Activated B cell treated with CpG ODN at 0.5 μM for 24 hours (primary cell): ENCODE measurements at places on chromosomes 1 and 21. TPM values are rescaled to one million over a fixed set of nuclear protein-coding genes. Genes with fewer than 3 reads are reported as not detected.

The GJA8 gene
- not detected in 2 replicates for total RNA-seq

GRCh38 chr1:171090604-171091003, at the start of gene FMO3:
FMO3 (plus strand) TSS chr1:171090905; CDS start chr1:171092659, 1,754 bp downstream.
- H3K4me3 ChIP-seq = no peak within 1 kb of the TSS
- no peaks in the 10 kb centered on the region for H3K36me3 ChIP-seq
- no peaks in the 10 kb centered on the region for H3K27me3 ChIP-seq
- H3K27ac ChIP-seq = no peak within 1 kb of the TSS
- DNase-seq = no peak
- H3K4me1 ChIP-seq = no peaks in the 10 kb centered on the region

DNA sequence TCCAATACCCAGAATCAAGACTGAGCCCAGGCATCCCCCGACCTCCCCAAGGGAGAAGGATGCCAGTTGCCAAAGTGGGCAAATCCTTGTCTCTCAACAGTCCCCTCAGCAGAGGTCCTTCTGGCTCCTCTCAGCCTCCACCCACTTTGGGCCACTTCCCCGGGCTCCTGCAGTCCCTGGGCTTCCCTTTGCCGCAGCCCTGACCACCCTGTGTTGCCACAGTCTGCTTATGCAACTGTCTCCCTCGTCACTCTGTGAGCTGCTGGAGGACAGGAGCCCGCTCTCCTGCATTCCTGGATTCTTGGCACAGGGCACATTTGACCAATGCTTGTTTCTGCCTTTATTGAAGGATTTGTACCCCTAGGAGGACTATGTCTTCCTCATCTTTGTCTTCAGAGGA, 2.9 kb upstream of the LRP8 start:
- H3K36me3 ChIP-seq = peaks cover 6% of the 10 kb centered on the region
- no peak overlapping the region for H3K4me3 ChIP-seq
- DNase-seq = peak; percentile 12

- no peak for DNase-seq
- peak overlapping the region; percentile 21 for H3K4me3 ChIP-seq
- peaks cover 64% of the 10 kb centered on the region for H3K4me1 ChIP-seq
- no peaks in the 10 kb centered on the region for H3K27me3 ChIP-seq
- peaks cover 4% of the 10 kb centered on the region for H3K36me3 ChIP-seq
These were observed 8.7 kb downstream of the SMG7 start for GRCh38 chr1:183480971-183481441.

DNA sequence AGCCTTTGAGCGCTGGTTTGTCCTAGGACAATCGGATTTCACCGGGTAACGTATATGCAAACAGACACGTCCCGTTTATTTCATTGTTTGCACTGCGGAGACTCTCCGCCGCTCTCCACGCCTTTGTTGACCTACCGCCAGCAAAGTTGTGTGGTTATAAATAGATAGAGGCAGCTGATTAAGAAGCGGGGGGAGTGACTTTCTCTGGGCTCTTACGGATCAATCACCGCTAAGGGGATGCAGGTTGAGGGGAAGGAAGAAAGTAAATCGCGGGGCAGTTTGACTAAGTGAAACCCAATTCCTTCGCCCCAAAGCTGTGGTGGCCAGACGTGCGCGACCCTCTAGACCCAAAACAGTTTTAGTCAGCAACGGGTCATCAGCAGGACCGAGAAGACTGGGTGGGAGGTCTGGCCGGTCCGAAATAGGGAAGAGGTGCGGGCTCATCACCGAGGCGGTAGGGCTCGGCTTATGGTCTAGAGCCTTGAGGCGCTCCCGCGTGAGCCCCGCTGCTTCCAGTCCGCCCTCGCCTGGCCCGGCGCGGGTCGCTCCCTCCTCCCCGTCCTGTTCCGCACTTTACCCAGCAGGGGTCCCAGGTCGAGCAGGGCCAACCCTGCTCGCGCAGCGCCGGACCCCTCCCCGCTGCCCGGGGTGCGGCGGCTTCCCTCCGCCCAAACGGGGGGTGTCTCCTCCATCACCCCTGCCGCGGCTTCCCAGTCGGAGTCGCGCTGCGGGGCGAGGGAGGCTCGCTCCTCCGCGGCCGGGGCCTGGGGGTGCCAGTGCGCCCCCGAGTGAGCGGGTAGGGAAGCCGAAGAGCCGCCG, 120.8 kb upstream of the RRP15 start:
- H3K4me1 ChIP-seq = peaks cover 20% of the 10 kb centered on the region
- no peak overlapping the region for H3K27ac ChIP-seq
- DNase-seq = no peak

DNA sequence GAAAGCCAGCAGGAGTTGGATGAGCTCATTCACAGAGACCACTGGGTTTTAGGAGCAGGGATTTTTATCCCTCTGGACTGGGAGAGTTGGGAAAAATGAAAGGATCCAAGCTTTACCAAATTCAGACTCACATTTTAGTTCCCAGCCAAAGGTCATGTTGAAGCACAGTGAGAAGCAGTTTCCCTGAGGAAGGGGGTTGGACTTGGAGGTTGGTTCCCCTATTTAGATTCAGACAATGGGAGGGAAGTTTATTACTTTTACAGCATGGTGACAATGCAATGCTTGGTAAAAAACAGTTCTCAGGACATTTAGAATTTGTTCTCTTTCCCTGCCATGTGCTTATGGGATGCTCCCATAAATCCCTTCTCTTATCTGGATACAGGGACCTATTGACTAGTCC, 57.3 kb upstream of the ZNF648 start:
- H3K36me3 ChIP-seq = no peaks in the 10 kb centered on the region
- no peak overlapping the region for H3K27ac ChIP-seq
- peaks cover 19% of the 10 kb centered on the region for H3K27me3 ChIP-seq
- no peak for DNase-seq
- H3K4me1 ChIP-seq = no peaks in the 10 kb centered on the region
- no peak overlapping the region for H3K4me3 ChIP-seq

GRCh38 chr1:12661606-12662219, 17.8 kb downstream of the AADACL4 start:
- H3K27ac ChIP-seq = no peak overlapping the region
- no peak overlapping the region for H3K4me3 ChIP-seq
- DNase-seq = no peak
- peaks cover 25% of the 10 kb centered on the region for H3K27me3 ChIP-seq

- H3K4me1 ChIP-seq = no peaks in the 10 kb centered on the region
- no peak for DNase-seq
- H3K36me3 ChIP-seq = no peaks in the 10 kb centered on the region
- H3K27ac ChIP-seq = no peak overlapping the region
- peaks cover 21% of the 10 kb centered on the region for H3K27me3 ChIP-seq
These were observed 5.1 kb downstream of the FNDC7 start for GRCh38 chr1:108717774-108718316.

DNA sequence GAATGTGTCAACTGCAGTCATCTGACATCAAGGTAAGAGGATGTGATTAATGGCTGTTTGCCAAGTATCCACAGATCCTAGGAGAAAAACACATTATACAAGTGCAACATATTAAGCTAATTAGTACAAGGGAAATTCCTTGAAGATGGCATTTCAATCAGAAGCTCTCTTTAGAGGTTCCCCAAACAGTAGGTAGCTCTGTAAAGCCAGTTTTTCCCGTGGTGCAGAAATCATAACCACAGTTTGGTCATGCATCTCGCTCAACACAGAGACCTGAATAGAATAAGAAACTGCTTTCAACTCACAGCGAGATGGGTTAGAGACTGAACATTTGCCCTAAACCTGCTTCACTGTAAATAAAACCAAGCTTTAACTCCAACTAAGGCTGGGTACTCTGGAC, 230.5 kb upstream of the CAMK1G start:
- DNase-seq = no peak
- H3K36me3 ChIP-seq = no peaks in the 10 kb centered on the region
- no peak overlapping the region for H3K4me3 ChIP-seq
- H3K27me3 ChIP-seq = no peaks in the 10 kb centered on the region

DNA sequence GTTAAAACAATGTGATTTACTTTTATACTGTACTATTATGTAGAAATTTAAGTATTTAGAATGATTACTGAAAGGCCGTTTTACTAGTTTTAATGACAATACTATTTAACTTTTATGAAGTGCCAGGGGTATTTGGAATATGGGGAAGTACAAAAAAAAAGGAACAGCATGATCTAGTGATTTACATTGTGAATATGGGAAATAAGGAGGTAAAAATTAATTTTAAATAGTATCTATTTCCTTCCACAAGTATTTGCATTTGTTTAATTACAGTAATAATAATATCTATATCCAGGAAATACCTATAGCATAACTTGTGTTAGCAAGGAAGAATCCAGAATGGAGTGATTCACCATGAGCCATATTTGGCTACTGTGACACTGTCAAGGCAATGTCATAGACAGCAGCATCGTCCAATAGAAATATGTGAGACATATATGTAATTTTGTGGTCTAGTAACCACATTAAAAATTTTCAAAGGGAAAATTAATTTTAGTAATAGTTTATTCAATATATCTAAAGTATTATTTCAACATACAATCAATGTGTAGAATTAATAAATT, 22.0 kb downstream of the CNST start:
- DNase-seq = no peak

- H3K4me1 ChIP-seq = no peaks in the 10 kb centered on the region
- no peak for DNase-seq
These were observed 54.9 kb downstream of the WDR64 start for GRCh38 chr1:241706967-241707366.

GRCh38 chr21:34713621-34714020, 44.8 kb downstream of the CLIC6 start:
- no peak overlapping the region for H3K4me3 ChIP-seq
- peaks cover 10% of the 10 kb centered on the region for H3K4me1 ChIP-seq

The COL9A2 gene
- 5.5 and 5.7 TPM in 2 replicates for total RNA-seq

- H3K36me3 ChIP-seq = peaks cover 6% of the 10 kb centered on the region
- no peaks in the 10 kb centered on the region for H3K27me3 ChIP-seq
- DNase-seq = no peak
- H3K4me3 ChIP-seq = no peak overlapping the region
- peaks cover 24% of the 10 kb centered on the region for H3K4me1 ChIP-seq
These were observed 1.2 kb upstream of the ATP13A2 start for GRCh38 chr1:17012775-17013490.

- no peak overlapping the region for H3K4me3 ChIP-seq
- no peaks in the 10 kb centered on the region for H3K4me1 ChIP-seq
- no peaks in the 10 kb centered on the region for H3K36me3 ChIP-seq
- DNase-seq = no peak
- no peak overlapping the region for H3K27ac ChIP-seq
These were observed 327.9 kb upstream of the BEND5 start for GRCh38 chr1:49104575-49104974.

- DNase-seq = no peak
- no peaks in the 10 kb centered on the region for H3K36me3 ChIP-seq
- H3K4me3 ChIP-seq = no peak overlapping the region
- H3K27me3 ChIP-seq = no peaks in the 10 kb centered on the region
These were observed 1290.7 kb upstream of the ADGRL2 start for GRCh38 chr1:80509965-80510522.

DNA sequence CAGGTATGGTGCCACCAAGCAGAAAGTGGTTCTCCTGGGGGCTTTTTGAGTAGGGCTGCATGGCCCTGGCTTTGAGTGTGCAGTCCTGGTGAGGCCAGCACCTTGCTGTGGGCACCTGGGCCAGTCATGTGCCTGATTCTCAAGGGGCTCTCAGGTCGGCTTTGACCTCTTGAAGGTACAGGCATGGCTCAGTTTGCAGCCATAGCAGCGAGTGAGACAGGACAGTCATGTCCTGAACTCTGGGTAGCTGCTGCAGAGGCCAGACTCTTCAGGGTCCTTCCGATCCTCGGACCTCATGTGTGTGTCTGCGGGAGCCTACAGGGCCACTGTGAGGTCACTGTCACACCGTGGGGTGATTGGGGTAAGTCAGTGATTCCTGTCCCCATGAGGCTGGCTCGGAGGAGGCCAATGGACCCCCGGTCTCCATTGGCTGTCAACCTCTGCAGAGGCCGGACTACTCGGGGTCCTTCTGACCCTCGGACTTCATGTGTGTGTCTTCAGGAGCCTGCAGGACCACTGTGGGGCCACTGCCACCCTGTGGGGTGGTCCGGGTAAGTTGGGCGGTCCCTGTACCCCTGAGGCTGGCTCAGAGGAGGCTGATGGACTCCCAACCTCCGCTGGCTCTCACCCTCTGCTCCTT, 95.2 kb upstream of the C1orf174 start:
- H3K4me3 ChIP-seq = no peak overlapping the region
- DNase-seq = no peak
- H3K36me3 ChIP-seq = no peaks in the 10 kb centered on the region
- H3K27ac ChIP-seq = no peak overlapping the region

- no peaks in the 10 kb centered on the region for H3K4me1 ChIP-seq
- peaks cover 2% of the 10 kb centered on the region for H3K27me3 ChIP-seq
- H3K36me3 ChIP-seq = no peaks in the 10 kb centered on the region
- H3K4me3 ChIP-seq = no peak overlapping the region
- H3K27ac ChIP-seq = no peak overlapping the region
- no peak for DNase-seq
These were observed 64.0 kb downstream of the PRRX1 start for GRCh38 chr1:170727963-170728362.

The OR2T35 gene
- total RNA-seq = 0.29 and 1.6 TPM in 2 replicates

- H3K4me1 ChIP-seq = no peaks in the 10 kb centered on the region
- no peak overlapping the region for H3K27ac ChIP-seq
- H3K36me3 ChIP-seq = no peaks in the 10 kb centered on the region
- peaks cover 36% of the 10 kb centered on the region for H3K27me3 ChIP-seq
- DNase-seq = no peak
These were observed 2.1 kb downstream of the KCNK2 start for GRCh38 chr1:215084621-215085020.

- H3K27ac ChIP-seq = no peak overlapping the region
- H3K4me3 ChIP-seq = no peak overlapping the region
- DNase-seq = no peak
- H3K27me3 ChIP-seq = no peaks in the 10 kb centered on the region
- peaks cover 74% of the 10 kb centered on the region for H3K36me3 ChIP-seq
- H3K4me1 ChIP-seq = peaks cover 11% of the 10 kb centered on the region
These were observed 6.1 kb downstream of the STRIP1 start for GRCh38 chr1:110040548-110040947.

- H3K27ac ChIP-seq = no peak overlapping the region
- DNase-seq = no peak
- no peaks in the 10 kb centered on the region for H3K36me3 ChIP-seq
- no peaks in the 10 kb centered on the region for H3K27me3 ChIP-seq
These were observed 91.1 kb downstream of the SLC44A5 start for GRCh38 chr1:75519651-75520427.

The HJV gene
- total RNA-seq = not detected in 2 replicates

DNA sequence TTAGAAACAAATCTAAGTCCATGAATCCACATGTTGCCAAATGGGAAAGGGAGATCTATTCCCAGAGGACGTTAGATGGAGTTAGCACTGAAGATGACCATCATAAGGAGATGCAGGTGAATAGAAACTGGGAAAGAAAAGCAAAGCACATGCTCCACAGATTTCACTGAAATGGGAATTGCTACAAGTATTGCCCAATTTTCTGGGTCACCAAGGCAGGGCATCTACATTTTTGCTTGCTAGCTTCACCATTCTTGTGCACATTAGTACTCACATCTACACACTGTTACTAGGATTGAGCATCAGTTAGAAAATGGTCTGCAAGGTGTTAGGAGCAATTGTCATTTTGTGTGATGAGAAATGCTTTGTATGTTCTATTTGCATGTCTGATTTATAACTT, 99.1 kb downstream of the JAK1 start:
- peaks cover 79% of the 10 kb centered on the region for H3K36me3 ChIP-seq
- no peak overlapping the region for H3K4me3 ChIP-seq

DNA sequence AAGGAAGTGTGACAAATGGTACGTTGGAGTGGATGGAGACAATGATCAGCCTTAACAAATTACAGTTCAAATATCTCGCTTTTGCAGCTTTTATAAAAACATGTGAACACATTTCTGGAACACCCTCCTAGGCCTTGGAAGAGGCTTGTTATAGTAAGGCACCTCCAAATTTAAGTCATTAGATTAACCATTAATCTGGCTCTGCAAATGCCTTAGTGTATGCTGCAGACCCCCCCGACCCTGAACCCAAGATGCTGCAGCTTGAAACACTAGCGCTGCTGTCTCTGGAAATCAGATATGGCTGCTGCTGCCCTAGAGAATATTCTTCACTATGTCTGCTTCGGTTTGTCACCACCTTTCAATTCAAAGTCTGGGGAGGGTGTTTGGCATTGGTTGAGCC, 196.4 kb downstream of the MIS18A start:
- H3K4me1 ChIP-seq = no peaks in the 10 kb centered on the region
- peaks cover 2% of the 10 kb centered on the region for H3K27me3 ChIP-seq
- DNase-seq = no peak
- H3K27ac ChIP-seq = no peak overlapping the region
